NCI-H187 treated with DMSO at 0.1 percent for 48 hours (cell line): ENCODE measurements at places on chromosomes 7 and 10.

DNA sequence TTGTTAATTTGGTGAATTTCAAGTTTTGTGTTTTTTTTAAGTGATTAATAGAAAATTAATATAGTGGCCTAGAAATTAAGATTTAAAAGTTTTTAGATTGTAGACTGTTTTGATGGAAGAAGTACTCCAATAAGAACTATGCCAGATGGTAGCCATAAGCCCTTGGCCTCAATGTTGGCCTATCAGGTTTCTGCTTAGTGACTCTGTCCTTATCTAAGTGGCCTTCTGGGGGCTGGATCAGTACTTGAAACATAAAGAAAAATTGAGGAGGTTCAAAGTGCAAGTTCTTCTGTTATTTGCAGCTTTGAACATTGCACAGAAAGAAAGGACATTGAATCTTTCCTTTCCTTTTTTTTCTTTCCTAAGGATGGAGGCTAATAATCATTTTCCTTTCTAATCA, 9.9 kb downstream of the CCDC126 start:
- no peak for DNase-seq

DNA sequence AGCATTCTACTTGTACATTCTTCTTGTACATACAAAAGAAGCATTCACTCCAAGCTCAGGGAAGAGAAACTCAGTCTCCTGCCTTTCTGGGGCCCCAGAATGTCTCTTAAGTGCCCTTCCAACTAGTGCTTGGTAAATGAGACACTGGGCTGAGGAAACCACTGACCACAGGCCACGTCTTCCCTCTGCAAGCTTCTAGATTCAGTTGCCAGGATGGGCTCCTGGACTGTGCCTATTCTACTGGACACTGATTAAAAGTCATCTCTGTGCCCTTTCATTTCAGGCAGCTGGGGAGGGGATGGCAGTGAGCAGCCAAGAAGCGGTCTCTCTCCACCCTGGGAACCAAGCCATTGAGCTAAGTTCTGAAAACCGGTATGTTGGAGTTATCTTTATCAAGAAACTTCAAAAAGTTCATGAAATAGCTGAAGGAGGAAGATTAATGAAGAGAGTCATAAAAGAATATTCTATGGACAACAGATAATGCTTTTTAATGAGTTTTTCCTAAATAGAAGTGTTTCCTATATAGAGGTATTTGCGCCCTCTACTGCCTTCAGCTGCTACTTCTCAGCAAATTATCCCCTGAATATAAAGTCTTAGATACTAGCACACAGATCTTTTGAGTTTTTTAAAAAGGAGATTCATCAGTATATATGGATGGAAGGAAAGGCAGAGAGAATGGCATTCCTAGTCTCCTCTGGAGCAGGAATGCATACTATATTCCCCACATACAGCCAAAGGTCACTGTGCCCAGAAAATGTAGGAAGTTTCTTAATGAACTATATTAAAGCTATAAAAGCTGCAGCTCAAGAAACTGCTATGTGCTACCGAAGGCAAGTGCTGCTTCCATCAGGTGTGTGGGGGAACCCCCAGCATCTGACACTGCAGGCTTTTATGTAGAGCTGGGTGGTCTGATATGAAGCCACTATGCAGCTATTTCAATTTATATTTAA, 8.4 kb upstream of the IFIT1B start:
- no peak for DNase-seq

DNA sequence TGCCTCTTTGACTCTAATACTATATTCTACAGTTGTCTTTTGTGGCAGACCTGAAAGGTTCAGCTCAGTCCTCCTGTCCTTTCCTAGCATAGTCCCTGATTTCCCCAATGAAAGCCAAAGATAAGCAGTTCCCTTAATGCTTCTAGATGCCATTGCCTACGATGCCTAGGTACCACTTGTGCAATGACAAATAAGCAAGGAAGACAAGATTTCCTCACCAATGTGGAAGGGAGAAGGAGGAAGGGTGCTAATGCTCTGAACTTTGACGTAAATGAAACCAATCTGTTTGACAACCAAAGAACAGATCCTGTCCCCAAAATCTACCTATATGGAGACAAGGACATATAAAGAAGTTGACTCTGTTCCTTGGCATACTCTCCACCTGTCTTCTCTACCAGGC, 393.3 kb downstream of the KCNMA1 start:
- no peak for DNase-seq

GRCh38 chr10:104040862-104041789, 44.6 kb downstream of the COL17A1 start:
- DNase-seq = no peak
